ENCODE measurements at places on chromosomes 16 and 17.
A peak's percentile ranks its signal among the peaks of the same experiment; 100 is the strongest.

DNA sequence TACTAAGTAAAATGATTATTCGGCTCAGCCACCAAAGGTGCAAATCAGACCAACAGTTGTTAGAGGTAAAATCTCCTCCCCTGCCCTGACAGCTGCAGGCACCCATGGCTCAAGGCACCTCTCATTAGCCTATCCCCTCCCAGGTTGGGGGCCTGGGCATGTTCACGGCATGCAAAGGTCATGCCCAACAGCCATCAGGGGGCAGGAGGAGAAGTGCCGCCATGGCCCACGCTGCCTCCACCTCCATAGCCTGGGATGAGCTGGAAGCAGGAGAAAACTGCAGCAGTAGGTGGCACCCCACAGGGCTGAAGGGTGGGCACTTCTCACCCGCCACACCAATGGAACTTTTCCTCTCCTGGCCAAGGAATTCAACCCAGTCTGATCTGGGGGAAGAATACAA, 146.4 kb upstream of the COX10 start:
- DNase-seq = no peak

GRCh38 chr17:80931421-80932265, 60.0 kb upstream of the CHMP6 start:
- peak; percentile 43 for DNase-seq

DNA sequence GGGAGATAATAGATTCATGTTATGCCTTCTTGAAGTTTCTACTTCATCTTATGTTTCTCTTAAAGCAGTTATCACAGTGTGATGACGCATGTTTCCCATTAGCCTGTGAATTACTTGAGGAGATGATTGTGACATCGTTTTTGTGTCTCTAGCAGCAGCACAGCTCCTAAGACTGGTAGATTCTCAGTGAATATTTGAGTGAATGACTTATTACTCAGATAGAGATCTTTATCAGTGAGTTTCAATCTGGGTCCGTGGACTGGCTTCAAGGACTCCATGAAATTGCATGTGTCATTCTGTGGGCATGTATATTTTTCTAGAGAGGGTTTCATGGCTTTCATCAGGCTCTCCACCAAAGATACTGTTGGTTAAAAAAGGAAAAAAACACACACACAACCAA, 29.9 kb downstream of the YPEL2 start:
- DNase-seq = peak; percentile 81

GRCh38 chr17:36485805-36486203, 677 bp upstream of the ZNHIT3 start:
- DNase-seq = no peak

- DNase-seq = no peak
Measured at GRCh38 chr16:29876217-29876593, 13.2 kb upstream of the CDIPT start.

GRCh38 chr16:63096857-63097256, 1060.6 kb upstream of the CDH8 start:
- no peak for DNase-seq

DNA sequence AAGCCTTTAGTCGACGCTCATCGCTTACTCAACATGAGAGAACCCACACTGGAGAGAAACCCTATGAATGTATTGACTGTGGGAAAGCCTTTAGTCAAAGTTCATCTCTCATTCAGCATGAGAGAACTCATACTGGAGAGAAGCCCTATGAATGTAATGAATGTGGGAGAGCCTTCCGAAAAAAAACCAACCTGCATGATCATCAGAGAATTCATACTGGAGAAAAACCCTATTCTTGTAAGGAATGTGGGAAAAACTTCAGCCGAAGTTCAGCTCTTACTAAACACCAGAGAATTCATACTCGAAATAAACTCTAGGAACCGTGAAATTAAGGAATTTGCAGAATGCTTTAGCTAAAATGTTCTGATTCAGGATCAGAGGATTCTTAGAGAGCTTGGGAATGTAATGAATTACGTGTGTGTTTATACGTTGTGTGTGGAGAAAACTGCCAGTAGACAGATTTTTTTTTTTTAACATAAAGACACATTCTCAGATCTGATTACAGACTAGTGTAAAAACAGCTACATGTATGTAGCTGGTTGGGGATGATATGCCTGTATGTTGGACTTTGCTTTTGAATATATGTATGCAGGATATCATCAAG, 25.4 kb downstream of the ZFP90 start:
- no peak for DNase-seq

DNA sequence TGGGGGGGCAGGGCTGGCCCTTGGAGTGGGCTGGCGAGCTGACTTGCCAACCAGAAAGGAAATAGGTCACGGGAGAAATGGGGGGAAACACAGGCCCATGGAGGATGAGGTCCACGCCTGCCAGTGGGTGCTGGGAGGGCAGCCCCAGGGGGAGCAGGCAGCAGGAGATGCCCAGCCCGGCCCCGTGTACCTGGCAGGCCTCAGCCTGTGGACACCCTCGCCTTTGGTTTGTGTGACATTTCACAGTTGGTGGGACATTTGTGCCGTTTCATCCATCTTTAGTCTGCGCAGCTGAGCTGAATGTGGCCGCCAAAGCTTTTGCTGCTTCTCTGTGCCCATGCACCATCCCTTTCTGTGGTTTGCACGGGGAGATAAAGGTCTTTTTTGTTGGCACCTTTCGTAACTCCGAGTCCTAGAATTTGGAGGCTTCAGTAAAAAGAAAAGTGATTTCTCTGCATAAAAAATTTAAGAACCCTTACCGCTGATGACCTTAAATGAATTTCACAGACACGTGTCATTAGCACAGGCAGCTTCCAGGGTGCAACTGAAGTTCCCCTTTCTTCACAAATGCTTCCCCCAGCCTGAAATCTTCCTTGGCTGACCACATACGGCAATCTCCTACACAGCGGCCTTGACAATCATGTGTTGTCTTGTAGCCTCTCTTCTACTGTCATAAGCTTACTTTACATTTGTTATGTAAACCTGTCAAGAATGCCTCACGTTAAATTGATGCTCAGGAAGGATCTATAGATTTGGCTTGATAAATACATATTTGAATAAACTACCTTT, 193.6 kb downstream of the RPTOR start:
- no peak for DNase-seq

DNA sequence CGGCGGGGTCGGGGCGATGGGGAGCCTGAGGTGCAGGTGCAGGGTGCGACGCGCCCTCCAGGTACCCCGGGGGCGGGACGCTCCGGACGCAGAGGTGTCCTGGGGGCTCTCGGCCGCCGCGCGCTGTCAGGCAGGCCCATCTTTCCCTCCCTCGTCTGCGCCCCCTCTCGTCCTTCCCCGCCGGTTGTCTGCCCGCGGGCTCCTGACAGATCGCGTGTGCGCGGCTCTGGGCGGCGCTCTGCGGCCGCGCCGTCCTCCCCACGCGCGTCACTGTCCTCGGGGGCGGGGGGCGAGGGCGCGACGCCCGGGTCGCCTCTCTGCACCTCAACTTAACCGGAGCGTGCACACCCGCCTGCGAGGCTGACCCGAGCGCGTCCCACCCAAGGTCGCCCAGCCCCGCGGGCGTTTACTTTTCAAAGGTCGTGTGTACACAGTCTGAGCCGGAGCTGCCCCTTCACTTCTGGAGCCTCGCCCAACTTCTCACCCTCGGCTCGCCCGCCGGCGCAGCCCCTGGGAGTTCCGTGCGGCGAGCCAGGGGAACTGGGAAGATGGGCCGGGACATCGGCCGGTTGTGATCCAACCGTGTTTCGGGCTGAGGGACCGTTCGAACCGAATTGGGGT, 512 bp downstream of the AKAP1 start:
- no peak for DNase-seq

DNA sequence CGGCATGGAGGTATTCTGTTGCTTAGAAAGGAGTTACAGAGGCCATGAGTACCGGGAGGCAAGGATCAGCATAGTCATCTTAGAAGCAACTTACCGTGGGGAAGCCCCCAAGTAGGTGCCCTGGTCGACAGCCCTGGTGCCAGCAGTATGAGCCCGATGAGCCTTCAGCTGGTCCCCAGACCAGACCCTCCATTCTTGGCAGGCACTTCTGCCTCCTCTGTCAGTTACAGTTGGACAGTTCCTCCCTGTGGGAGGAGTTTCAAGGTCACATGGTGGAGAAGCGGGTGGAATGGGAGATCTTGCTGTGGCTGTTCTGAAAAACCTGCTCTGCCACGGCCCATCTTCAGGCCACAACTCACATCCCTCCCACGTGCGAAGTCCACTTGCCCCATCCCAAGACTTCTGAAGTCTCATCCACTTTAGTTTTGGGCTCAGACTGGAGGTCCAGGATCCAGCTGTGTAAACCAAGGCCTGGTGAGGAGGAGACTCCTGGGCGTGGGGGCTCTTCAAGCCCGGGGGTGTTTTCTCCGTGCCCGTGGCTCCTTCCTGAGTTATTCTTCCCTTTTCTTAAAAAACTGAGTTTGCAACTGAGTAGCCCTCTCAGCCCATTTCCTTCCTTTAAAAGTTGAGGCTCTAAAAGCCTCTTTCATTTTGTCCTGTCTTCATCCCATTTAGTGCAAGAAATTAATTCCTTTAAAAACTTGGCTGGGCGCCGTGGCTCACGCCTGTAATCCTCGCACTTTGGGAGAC, 133.5 kb downstream of the SEC14L1 start:
- DNase-seq = no peak

- DNase-seq = no peak
Measured at GRCh38 chr17:78958641-78959127, 21.0 kb downstream of the LGALS3BP start.

- DNase-seq = peak; percentile 89
Measured at GRCh38 chr17:69608808-69609472, 194.4 kb downstream of the MAP2K6 start.

DNA sequence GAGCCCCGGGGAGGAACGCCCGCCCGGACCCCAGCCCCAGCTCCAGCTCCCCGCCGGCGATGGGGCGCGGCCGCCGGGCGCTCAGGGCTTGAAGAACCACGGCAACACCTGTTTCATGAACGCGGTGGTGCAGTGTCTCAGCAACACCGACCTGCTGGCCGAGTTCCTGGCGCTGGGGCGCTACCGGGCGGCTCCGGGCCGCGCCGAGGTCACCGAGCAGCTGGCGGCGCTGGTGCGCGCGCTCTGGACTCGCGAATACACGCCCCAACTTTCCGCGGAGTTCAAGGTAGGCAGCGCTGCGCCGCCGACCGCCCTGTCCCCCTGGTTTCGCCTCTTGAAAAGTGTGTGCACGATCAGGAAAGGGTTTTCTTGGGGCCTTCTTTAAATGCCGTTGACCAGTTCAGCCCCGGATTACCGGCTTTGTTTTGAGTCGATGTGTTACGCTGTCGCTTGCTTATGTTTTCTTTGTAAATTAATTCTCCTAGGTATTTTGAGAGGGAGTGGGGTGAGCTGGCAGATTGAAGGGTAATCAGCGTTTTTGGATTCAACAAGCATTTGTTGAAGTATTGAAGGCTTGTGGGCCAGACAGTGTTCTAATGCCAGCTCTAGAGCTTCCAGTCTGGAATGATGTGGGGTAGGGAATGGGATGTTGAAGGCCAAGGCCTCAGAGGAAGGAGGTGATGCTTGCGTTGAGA, 681 bp downstream of the USP43 start:
- no peak for DNase-seq

- no peak for DNase-seq
Measured at GRCh38 chr16:86740298-86740697, 161.9 kb downstream of the FOXL1 start.

GRCh38 chr16:69610356-69610755, 44.6 kb downstream of the NFAT5 start:
- no peak for DNase-seq

GRCh38 chr16:50268352-50268751, 2.0 kb downstream of the ADCY7 start:
- DNase-seq = no peak

- no peak for DNase-seq
Measured at GRCh38 chr16:67544329-67544841, 15.8 kb downstream of the RIPOR1 start.

DNA sequence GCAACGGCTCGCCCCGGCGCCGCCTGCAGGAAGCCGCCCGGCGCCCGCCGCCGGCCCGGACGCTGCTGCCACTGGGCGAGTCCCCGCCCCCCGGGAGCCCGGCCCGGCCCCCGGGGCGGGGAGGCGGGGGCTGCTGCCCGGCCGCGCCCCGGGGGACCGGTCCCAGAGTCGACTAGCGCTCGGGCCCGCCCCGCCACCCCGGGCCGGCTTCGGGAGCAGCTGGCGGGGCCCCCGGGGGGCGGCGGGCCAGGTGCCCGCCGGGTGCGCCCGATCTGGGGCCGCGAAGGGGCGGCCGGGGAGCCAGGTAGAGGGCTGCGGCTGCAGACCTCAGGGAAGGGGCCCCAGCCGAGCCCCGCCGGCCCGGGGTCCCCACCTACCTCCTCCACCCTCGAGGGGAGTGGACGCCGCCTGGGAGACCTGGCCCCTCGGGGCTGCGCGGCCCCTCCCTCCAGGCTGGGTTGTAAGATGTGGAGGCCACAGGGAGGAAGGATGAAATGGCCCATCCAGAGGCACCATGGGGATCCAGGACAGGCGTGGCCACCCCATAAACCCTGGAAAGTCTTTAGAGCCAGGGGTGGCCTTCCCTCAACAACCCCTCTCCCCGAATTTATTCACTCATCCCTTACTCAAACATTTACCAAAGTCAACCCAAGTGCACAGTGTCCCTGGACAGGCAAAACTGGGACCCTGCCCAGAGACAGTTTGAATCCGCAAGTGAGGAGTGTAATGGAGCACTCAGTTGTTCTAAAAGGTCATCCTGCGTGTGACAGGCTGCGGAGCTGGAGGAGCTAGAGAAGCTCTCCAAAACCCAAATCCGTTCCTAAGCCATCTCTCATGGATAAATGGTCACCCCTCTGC, at the start of gene CDYL2:
TSS of gene CDYL2 (minus strand) at position 73 of the 858 bp plus-strand sequence. CDS start 425 bp downstream, outside the sequence.
- no peak for DNase-seq

DNA sequence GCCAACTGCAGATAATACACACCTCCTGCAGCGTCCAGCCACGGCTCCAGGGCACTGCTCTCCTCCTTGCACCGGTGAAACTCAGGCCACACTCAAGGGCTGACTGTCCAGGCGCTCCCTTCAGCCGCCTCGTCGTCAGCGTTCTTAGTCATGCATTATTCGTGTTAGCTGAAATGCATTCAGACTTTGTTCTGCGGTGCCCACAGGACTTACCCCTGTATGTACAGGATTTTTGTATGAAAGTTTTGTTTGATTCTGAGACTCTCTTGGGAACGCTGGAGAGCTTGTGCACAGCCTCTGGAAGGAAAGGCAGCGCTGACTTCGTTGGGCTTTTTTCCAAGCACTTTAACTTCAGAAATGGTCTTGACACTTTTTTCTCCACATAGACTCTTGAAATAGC, 22.1 kb downstream of the CIBAR2 start:
- DNase-seq = no peak

DNA sequence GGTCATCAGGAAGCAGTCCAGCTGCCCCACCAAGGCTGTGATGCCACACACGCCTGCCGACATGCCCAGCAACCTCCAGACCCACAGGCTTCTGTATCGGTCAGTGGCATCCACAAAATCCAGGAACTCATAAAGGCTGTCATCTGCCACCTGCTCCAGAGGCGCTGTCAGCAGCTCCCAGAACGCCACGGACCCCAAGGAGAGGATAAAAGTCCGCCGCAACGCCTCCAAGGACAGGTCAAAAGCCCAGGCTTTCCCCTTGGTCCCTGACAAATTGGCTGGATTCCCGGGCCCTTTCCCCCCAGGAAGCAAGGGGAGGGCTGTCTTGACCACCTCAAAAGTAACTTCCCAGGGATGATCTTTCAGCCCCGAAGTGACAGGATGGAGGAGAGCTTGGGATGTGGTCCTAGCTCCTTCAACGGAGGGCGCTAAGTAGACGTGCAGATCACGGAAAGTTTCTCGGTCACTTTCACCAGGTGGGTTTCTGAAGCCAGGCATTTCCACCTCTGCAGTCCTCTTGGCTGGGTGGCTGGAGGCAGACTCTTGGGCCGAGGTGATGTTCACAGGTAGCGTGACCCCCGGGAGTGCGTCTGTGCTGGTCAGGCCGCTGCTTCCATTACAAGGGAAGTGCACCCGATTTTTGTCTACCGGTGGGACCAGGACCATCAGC, 854 bp downstream of the MFSD6L start:
- no peak for DNase-seq

GRCh38 chr17:43018008-43018853, 4.0 kb downstream of the VAT1 start:
- DNase-seq = no peak
